ENCODE measurements at places on chromosomes 7 and 10.

DNA sequence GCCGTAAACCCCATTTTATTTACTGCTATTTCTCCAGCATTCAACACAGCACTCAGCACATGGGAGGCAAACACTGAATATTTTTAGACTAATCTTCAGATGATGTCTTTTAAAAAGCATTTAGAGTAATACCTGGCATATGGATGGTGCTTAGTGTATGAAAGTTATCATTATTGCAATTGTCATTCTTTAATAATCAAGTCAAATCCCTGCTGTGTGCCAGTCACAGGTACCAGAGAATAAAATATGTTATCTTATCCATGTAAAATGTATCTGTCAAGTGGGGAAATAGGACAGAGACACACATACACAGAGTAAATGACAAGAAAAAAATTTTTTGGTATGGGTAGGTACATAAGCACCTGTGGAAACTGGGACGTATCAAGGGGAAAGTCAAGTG is 18.5 kb downstream of the ANKRD22 start:
- DNase-seq: no peak

DNA sequence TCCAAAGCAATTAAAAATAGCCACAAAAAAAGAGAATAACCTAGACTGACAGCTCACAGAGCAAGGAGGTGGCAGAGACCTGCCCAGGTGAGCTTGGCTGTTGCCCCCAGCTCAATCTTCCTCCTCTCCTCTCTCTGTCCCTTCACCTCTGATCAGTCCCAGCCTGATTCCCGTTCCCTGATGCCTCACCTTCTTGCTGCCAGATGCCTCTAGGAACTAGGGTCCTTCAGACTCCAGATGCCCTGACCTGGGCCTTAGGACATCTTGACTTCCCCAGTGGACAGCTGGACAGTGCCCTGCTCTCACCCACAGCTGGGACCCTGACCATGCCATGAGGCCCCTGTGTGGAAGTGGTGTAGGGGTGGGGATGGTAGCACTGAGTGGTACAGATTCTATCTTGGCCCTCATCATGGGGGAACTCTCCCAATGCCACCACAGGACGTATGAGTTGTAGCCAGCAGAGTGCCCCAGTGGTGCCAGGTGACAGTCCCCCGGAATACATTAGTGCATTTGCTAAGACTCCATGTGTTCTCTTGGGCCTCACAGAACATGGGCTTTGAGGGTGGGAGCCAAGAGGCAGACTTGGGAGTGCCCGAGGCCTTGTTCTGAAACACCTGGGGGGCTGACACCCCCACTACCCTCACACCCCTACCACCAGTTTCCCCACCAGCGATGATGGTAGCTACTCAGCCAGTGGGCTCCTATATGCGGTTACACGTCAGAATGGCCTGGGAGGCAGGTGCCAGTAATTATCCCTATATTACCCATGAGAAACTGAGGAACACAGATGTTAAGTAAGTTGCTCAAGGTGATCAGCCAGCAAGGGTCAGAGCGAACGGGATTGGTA is 2.0 kb downstream of the DEPP1 start:
- no peak for DNase-seq

- DNase-seq: no peak
These were observed 56.9 kb upstream of the SHH start for GRCh38 chr7:155868955-155869783.

DNA sequence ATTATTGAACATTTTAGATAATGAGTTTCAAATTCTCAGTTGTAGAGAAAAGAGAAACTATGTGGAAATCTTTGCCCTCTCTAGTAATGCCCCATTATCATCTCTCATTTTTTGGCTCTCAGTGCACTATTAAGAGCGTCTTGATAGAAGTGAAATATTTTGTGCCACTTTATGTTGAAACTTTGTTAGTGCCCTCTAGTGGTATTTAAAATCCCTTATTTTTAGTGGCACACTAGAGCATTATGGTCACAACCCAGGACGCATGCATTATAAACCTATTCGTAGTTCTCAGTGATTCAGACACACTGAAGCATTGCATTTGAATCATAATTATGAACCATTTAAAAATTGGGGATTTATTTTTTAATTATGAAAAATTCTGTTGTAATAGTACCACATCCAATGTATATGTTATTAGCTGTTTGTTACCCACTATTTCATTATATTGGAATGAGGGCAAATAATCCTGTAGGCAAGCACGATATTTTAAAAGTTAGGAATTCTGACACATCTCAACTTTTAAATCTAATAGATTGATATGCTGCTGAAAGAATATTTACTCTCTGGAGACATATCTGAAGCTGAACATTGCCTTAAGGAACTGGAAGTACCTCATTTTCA is 21.9 kb downstream of the PDCD4 start:
- peak; percentile 68 for DNase-seq

GRCh38 chr10:120076996-120077706 is 184.6 kb downstream of the SEC23IP start:
- DNase-seq: no peak

DNA sequence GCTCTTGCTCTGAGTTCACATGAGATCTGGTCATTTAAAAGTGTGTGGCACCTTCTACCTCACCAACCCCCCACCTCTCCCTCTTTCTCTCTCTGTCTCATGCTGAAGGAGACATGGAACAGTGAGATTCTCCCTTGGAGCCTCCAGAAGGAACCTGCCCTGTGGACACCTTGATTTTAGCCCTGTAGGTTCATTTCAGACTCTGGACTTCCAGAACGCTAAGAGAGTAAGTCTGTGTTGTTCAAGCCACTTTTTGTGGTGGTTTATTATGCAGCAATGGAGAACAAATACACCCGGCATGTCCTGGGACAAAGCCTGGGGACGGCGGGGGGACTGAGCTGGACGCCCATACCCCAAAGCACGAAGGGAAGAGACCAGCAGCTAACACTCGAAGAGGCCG is 20.7 kb upstream of the GIMAP8 start:
- no peak for DNase-seq

GRCh38 chr10:72626444-72626754 is 520 bp upstream of the MICU1 start:
- DNase-seq: no peak

DNA sequence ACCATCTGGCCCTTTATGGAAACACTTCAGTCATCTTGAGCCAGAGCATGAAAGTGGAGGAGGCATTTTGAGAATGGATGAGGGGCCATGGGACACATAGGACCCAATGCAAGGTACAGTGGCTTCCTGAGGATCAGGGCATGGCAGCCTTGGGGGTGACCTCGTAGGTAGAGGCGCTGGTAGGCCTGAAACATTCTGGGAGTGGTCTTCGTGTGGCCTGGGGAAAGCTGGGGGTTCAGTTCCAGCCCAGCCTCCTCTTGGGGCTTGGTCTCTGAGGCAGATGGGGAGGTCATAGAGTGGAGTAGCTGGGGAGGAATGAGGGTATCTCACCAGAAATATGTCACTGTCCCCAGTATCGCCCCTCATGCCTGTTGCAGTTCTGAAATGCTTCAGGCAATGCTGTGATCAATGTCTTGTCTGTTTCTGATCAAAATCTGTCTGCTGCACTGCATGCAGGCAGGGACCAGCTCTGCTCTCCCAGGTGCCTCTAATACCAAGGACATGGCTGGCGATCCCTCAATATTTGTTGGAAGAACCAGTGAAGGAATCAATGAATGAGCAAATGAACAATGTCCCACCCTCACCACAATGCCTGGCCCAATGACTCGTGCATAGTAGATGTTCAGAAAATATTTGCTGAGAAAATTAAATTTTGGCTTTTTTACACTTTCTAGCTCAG is 90.9 kb downstream of the CHST15 start:
- no peak for DNase-seq

DNA sequence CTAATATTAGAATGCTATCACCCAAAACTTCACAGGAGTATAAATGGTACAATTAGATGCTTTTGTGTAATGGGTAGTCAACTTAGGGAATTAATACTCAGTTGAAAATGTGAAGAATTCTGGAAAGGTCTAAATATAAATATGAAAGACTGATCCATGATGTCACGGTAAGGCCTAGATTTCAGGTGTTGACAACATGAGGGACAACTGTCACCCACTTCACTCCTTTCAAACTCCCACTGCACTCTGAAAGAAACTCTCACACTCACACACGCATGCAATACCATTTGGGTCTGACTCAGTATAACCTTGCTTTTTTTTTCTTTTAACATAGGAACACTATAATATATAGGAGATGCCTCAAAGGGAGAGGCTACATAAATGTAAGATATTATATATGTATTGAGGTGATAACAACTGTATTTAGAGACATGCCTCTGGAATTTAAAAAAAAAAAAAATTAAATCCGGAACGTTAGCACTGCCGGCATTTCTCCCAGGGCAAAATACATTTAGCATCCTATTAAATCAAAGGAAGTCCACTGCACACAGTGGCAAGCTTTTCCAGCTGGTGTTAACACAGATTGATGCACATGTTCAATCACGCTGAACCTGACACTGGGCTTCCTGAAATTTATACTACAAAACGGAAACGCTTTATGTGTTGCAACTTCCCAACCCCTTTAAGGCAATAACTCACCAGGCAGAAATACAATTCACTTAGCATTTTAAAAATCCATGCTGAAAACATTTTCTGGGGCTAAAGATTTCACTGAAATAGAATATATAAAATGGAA is 74.9 kb downstream of the RSU1 start:
- DNase-seq: peak; percentile 52

DNA sequence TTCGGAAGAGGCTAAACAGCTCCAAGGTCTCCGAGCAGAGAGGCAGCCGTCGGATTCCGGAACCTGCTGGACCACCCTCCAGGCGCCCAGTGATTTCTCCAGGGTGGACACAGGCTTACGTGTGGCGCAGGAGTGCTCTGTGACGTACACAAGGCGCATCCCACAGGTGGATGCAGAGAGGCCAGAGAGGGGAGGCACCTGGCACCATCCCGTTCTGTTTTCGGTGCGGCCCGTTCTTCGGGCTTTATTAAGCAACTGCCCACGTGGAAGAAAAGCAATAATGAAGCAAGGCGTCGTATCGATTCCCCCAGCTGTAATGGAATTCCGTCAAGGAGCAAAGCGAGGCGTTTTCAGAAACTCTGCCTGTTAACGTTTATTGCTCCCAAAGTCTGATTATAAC is 163.6 kb downstream of the PTPRN2 start:
- DNase-seq: no peak
